ENCODE measurements at places on chromosomes 3 and 15. TPM values are rescaled to one million over a fixed set of nuclear protein-coding genes. Genes with fewer than 3 reads are reported as not detected.

- DNase-seq, result peak; percentile 41
Measured at GRCh38 chr3:148718982-148719862, 21.5 kb downstream of the AGTR1 start.

GRCh38 chr15:89654301-89654761 is 936 bp downstream of the KIF7 start:
- no peak for DNase-seq

GRCh38 chr3:185270262-185270955 is 16.6 kb upstream of the EHHADH start:
- DNase-seq, result peak; percentile 47

- no peak for DNase-seq
Measured at GRCh38 chr15:64843991-64844390, 2.3 kb downstream of the PLEKHO2 start.

- peak; percentile 18 for DNase-seq
Measured at GRCh38 chr15:86021281-86022264, 58.1 kb upstream of the AGBL1 start.

DNA sequence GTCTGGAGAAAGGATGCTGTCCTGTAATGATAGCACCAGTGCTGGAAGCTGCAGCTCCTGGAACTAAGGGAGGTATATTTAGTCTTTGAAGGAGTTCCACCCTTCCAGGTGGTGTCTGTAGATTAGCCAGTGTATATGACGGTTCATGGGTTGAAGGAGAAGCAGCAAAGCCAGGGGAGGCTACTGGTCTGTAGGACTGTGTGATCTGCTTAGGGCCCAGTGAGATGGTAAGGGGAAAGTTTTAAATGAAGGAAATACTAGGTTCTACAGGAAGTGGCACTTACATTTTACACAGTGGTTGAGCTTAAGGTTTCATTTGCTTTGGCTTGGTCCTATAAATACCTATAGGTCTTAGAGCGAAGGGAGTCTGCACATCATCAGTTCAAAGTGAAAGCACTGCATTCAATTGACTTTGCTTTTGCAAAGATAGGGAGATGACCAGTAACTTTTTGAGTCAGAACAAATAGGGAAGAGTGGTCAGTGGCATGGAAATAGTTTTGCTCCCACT is 5.6 kb downstream of the SLC25A38 start:
- DNase-seq, result no peak

GRCh38 chr3:174409086-174409743 is 449.9 kb upstream of the NAALADL2 start:
- DNase-seq, result peak; percentile 65

DNA sequence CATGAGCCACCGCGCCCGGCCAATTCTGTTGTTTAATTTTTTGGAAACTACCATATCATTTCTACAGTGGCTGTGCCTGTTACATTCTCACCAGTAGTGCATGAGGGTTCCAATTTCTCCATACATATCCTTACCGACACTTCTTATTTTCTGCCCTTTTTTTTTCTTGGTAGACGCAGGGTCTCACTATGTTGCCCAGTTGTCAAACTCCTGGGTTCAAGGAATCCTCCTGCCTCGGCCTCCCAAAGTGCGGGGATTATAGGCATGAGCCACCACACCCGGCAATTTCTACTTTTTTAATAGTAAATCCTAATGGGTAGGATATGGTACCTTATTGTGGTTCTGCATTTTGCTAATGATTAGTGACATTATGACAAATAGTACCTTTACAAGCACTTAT is 9.6 kb downstream of the AMIGO3 start:
- no peak for DNase-seq

DNA sequence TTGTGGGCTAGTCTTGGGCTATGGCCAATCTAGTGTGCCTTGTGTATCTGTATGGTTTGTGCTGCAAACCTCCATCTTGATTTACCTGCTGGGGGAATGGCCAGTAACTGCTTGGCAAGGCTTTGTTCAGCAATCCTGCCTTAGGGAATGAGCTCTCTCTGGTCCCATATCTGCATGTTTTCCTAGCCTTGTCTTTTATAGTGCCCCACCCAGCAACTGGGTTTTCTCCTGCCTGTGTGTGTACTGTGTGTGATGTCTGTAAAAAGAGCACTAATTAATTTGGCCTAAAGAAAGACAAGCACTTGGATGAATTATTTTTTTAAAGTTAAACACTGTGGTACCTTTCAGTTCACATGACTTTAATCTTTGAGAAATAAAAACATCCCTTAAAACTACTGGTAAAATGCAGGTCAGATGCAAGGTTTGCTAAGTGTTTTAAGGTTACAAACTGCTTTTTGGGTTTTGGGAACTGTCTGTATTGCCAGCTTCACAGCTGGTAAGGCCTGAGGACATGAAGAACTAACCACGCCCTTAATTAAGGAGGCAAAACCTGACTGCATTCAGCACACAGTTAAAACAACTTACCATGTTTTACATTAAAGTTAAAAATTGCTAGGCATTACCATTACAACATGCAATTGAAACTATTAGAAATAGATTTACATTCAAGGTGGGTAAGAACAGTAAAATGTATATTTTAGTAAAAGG is 1169.2 kb downstream of the OTOL1 start:
- no peak for DNase-seq

- DNase-seq, result no peak
Measured at GRCh38 chr3:178584722-178585380, 48.6 kb downstream of the KCNMB2 start.

DNA sequence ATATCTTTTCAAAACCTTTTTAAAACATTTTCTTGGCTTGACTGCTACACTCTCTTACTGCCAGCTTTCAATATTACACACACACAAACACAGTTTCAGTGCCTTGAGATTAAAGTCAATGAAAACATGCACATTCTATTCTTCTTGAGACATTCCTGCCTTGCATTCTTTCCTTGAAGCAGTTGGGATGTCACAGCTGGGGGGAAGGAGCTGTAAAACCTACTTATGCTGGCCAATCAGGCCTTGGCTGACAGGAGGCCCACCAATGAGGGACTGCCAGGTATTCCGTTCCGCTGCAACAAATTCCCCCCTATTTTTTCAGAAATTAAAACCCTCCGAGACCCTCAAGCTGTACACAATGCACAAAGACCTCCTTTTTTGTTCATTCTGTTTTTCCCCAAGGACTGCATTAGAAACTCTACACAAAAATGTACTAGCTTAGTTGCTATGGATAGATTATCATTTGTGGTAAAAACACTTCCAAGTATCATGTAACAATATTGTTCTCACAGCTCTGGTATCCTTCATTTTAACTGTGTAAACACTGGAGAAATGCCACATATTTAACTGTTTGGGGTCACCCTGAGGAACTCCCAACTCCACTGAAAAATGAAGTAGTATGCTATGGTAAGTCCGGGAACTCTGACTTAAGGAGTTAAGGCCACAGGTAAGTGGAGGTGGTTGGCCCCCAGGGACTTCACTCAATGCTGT is 18.5 kb downstream of the FSTL1 start:
- DNase-seq, result peak; percentile 83

GRCh38 chr15:81091889-81092558 is 42.0 kb upstream of the CFAP161 start:
- peak; percentile 58 for DNase-seq

GRCh38 chr3:94822298-94822697 is 759.4 kb downstream of the NSUN3 start:
- DNase-seq, result no peak

GRCh38 chr15:92166751-92167405 is 226.8 kb upstream of the ST8SIA2 start:
- DNase-seq, result no peak

DNA sequence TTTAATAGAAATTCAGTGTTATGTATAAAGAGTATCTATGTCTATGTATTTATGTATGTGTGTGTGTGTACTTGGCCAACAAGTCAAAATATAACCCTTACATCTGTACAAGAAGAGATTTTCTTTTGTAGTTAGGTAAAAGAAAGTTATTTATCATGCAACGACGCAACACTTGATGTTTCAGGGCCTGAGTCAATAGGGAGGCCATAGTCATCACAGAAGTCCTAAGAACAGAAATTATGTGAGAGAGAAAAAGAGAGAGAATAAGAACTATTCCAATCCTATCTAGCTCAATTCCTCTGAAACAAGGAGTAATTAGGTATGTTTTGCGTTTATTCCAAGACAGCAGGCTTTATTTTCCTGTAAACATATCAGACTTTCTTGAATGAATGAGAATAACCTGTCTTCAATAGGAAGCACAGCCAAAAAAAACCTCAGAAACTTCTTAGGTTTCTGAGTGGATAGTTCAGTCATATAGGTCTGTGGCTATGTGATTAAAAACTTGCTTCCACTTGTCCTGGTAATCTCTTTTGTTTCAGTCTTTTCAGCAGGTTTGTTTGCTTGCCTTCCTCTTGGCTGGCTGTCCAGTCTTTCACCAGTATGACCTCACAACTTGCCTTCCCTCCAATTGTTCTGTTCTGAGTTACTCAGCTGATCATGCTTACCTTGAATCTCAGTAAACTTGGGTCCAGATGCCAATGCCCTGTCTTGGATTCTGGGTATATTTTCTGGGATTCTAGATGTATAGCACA is 382.4 kb upstream of the GBE1 start:
- peak; percentile 29 for DNase-seq

DNA sequence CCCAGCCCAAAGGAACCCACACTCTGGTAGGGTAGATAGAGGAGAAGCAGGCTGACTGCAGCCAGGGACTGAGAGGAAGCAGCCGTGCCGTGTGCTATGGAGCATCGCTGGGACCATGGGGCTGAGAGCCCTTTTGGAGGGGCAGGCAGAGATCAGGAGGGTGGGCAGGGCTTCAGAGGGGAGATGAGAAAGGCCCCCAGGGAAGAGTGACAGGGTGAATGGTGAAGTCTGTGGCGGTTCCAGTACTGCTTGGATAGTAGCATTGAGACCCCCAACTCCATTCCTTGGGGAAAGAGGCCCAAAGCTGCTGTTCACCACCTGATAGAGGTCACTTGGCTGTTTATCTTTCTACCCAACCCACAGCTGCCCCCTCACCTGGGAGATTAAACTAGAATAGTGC is 80.0 kb upstream of the MRPS22 start:
- no peak for DNase-seq

DNA sequence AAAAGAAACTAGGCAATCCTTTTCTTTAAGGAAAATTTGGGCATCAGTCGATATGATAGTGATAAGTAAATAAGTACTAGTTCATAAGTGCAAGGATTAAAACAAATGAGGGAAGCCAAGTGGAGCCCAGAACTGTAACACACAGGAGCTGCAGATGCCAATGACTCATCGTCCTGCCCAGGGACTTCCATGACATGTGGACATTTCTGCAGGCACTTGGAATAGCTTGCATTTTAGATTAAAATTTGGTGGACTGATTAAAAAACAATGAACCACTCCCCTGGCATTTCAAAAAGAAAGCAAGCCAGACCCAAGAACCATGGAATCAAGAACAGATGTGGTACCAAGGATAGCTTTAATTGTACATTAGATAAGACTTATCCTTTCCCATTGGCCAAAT is 2.9 kb downstream of the SAMD7 start:
- peak; percentile 77 for DNase-seq

PLSCR1 gene
- total RNA-seq, result 183 TPM

SAMMSON gene
- total RNA-seq, result not detected

GOLGA8T gene
- 0.30 TPM for total RNA-seq

TMEM212 gene
- total RNA-seq, result not detected

SLC22A13 gene
- total RNA-seq, result not detected

NOP10 gene
- total RNA-seq, result 147 TPM

CCDC54 gene
- 0.10 TPM for total RNA-seq

GOLGA6B gene
- not detected for total RNA-seq
